ENCODE measurements at places on chromosomes 2 and 18.

DNA sequence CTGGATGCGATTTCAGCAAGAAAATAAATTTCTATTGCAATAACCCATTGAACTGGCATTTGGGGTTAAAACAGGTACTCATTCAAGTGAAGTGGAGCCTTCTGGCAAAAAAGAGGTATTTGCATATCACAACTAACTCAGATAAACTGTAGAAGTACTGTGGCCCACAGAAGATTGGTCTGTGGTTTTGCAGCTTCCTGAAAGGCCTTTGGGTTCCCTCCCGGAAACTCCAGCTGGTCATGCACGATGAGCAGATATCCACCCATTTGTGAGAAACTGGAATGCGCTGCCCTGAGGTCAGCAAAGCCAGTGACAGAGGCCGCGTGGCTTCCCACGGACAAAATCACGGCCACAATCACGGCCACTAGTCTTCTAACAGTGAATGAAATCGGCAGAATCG is 106.3 kb downstream of the EPHA4 start:
- no peak for DNase-seq

DNA sequence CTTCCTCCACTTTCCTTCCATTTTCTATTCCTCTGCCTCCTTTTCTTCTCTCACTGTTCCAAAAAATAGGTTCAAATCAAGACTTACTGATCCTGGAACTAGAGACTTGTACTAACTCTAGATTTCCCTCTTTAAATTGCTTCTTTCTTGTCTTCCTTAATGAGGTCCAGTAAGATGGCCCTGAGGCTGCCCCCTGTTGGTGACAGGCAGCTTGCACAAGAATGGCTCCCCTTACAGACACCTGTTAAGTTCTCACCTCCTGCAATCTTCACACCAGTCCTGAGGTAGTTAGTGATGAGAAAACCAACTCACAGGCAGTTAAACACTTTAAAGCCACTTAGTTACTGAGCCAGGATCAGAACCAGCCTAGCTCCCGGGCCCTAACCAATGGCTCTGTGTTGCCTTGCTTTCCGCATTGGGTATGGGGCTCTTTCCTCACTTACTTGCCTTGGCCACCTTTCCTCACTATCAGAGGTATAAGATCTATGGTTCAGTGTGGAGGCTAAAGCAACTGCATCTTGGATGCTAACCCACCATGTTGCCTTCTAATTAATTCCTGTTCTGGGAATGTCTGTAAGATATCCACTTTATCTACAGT is 130.6 kb downstream of the AKAIN1 start:
- no peak for DNase-seq

- no peak for DNase-seq
Measured at GRCh38 chr2:128833664-128834027, 515.0 kb upstream of the HS6ST1 start.

- no peak for DNase-seq
Measured at GRCh38 chr2:3073041-3073595, 304.5 kb downstream of the EIPR1 start.

DNA sequence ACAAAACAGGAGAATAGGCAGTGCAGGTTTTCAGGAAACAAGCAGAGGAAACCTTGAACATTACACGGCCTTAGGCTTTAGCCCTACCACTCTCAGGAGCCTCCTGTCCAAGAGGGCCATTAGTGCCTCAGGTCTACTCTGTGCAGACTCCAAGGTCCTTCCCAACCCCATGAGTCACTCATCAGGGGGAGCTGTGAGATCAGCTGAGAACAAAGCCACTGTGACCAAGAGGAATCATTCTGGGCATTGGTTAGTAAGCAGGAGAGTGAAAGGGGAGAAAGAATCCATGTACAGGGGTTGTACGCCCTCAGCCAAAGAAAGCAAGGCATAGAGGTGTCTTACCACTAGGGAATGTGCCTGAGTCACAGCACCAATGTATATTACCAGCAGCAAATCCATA is 680.3 kb downstream of the DPP10 start:
- DNase-seq = no peak

DNA sequence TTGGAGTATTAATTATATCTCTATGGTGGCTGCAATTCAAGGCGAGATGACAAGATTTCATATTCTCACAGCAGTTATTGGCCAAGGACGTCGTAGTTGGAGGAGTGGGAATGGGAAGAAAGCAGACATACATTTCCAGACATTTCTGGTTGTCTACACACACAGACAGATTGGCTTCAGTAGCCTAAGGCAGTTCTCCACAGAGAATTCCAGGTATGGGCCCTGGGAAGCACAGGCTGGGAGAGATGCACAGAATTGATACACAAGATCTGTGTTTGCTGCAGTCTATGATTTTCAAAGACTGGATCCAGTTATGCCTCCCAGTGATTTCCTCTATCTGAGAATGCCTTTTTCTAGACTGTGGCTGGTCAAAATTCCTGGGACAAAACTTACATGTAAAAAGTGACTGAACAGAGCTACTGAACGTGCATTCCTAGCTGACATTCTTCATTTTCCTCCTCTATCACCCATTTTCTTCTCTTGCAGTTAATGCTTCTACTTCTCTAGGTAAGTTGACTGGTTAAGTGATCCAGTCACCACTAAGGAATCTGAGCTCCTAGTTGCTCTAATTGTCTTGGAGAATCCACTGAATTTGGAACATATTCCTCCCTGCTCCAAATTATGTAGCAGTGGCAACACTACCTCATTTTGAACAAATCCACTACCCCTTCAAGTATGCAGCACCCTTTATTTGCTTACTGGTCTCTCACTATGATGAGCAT is 386.7 kb upstream of the CDH7 start:
- no peak for DNase-seq

DNA sequence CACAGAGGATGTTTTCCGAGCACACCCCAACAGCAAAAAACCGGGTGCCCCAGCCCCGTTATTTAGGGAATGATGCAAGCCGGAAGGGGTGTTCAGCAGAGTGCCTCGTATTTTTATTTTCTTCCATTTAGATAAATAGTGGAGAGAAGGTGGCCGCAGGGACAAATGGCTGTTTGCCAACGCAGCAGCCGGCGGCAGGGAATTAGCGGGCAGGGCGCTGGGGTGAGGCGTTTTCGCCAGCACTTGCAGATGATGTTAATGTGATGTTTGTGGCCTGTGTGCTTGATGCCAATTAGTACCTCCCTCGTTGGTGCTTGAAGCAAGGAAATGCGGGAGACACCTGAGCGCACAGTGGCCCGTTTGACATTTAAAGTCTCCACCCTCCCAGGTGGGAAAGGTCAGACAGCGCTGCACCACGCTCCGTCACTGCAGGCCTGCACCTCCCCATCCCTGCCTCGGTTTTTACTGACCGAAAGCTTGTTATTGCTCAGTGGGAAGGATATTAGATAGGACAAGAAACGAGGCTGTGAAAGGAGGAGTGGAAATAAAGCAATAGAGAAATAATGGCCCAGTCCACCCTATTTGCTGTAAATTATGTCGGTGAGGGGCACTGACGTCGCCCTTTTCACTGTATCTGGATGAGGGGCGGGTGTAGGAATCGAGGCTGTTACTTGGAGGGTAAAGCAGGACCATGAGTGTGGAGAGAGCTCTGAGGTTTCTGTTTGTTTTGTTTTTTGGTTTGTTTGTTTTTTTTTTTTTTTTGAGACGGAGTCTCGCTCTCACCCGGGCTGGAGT is 39.1 kb downstream of the NFATC1 start:
- no peak for DNase-seq

DNA sequence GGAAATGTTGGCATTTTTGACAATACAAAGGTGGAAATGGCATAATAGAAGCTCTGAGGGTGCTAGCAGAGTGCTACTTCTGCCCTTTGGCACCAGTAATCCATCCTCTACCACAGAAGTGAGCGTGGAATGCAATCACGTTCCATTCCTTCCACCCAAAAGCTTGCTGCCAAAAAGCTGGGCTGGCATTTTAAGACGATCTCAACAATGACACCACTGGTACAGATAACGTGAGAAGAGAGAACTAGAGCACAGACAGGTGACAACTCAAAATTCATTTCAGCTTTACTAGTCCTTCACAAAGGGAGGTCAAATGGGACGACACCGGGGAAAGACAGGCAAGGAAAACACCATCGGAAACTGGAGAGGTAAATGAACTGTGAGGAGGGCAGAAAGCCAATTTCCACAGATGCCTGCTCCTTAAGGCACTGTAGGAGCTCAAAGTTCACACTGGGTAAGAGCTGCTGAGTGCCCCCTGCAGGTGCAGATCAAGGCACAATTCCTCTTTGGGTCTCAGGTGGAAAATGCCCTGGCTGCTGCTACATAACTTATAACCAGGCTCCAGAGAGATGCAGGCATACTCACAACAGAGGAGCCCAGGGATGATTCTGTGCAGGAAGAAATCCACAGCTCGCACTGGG is 50.7 kb upstream of the RNU4ATAC start:
- DNase-seq = no peak

DNA sequence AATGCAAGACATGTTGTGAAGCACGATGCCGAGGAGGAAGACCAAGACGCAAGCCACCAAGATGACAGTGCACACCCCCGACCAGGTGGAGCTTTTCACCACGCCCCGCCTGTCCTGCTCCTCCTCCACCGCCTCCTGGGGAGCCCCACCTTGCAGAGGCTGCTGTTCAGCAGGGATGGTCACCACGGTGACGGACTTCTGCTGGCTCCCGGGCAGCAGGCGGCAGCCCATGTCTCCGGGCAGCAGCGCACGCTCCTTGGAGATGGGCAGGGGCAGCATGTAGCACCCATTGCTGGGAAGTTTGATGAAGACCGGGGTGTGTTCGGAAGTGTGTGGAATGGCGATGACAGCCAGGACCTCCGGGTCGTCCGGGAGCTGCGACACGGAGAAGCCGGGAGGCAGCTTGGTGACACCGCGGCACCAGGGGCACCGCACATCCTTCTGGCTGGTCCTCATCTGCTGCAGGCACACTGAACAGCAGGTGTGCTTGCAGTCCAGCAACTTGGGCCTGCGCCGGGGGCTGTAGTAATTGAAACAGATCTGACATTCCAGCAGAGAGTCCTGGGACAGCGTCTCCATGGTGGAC is 76.8 kb downstream of the RNF152 start:
- DNase-seq = no peak

- DNase-seq = no peak
Measured at GRCh38 chr2:64408031-64408430, 45.9 kb upstream of the LGALSL start.

DNA sequence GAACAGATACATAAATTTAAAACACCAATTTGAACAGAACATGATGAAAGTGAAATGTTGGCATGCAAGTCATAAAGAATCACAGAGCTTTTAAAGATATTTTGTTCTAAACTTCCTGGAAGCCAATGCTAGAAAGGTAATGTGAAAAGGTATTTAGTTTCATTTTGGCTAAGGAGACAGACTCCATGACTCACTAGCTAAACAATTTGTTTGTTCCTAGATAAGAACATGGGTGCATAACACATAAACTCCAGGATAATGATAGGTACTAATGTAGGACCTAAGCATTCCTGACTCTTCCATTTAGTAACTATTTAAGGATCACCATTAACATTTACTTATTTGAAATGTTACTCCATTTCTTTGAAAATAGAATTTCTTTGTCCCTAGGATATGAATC is 292.5 kb upstream of the CNTNAP5 start:
- DNase-seq = no peak

DNA sequence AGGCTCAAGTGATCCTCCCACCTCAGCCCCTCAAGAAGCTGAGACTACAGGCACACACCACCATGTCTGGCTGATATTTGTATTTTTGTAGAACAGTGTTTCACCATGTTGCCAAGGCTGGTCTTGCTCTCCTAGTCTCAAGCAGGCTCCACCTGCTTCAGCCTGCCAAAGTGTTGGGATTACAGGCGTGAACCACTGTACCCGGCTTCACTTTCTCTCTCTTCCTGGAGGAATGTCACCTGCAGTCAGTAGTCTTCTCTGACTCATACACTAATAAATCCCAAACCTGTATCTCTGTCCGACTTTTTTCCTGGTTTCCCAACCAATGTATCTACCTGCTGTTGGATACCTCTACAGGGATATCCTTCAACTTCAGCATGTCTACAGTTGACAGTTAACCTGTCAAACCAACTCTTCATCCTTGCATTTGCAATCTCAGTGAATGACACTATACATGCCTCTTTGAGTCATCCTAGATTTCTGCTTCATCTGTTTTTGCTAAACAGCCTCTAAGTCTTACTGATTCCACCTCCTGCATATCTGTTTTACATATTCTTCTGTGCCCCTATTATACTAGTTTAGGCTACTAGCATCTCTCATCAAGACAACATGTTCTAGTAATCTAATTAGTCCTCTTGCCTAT is 54.5 kb downstream of the RBBP8 start:
- DNase-seq = no peak

- DNase-seq = no peak
Measured at GRCh38 chr2:8857709-8858108, 20.3 kb upstream of the KIDINS220 start.

Data from T-cell (primary cell).